ENCODE measurements at places on chromosomes 6 and 20.

DNA sequence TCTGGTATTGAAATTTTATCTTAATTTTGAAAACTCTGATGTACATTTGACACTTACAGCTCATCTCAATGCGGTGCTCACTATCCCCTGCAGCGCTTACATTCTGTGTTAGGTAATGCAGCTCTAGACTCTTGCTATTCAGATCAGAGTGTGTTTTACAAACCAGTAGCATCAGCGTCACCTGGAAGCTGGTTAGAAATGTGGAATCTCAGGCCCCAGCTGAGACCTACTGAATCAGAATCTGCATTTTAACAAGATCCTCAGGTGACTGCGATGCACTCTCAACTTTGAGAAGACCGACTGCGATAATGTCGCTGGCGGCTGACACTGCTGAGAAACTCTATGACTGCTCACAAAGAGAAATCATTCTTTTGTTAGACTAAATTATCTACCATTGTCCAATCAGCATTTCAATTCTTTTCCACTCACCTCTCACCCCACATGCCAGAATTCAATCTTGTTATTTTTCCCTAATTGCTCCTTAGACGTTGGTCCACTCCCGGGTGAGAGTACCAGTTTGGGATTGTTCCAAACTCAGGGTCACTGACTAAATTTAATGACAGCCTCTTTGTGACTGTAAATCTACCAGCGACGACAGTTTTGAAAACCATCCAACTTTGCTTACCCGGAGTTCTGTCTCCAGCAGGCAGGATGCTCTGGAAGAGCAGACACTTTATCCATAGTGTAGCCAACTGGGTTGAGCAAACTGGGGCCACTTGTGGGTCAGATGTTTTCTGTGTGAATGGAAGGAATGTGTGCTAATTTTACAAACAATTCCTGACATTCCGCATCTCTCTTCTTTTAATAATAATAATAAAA, 140.1 kb upstream of the BTBD3 start:
- DNase-seq, result no peak

GRCh38 chr6:130598021-130598989, 228.9 kb upstream of the SMLR1 start:
- no peak for DNase-seq

DNA sequence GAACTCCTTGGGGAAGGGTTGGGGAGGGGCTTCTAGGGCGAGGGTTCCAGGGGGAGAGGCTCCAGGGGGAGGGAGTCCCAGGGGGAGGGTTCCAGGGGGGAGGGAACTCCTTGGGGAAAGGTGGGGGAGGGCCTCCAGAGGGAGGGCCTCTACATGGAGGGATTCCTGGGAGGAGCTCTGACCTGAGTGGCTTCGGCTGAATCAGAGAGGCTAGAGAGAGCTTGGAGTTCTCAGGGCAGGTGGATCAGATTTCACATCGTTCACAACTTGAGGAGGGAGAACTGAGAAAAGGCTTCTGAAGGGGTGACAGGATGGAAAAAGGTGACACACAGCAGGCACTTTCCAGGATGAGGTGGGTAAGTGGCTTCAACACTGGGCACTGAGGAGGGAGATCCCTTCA, 49.1 kb downstream of the DAAM2 start:
- no peak for DNase-seq

DNA sequence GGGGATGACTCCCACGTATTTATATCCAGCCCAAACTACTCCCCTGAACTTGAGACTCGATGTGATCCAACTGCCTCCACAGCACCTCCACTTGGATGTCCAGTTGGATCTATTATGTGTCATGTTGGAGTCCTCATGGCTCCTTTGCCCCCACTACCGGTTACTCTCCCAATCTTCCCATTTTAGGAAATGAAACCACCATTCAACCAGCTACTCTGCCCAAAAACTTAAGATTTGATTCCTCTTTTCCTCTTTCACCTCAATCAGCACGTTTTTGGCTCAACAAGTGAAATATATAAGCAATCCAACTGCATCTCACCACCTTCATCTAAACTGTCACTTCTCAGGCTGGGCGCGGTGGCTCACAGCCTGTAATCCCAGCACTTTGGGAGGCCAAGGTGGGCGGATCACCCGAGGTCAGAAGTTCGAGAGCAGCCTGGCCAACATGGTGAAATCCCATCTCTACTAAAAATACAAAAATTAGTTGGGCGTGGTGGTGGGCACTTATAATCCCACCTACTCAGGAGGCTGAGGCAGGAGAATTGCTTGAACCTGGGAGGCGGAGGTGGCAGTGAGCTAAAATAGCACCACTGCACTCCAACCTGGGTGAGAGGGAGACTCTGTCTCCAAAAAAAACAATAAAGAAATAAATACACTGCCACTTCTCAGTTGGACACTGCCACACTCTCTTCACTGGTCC, 3.4 kb downstream of the AHCY start:
- no peak for DNase-seq

DNA sequence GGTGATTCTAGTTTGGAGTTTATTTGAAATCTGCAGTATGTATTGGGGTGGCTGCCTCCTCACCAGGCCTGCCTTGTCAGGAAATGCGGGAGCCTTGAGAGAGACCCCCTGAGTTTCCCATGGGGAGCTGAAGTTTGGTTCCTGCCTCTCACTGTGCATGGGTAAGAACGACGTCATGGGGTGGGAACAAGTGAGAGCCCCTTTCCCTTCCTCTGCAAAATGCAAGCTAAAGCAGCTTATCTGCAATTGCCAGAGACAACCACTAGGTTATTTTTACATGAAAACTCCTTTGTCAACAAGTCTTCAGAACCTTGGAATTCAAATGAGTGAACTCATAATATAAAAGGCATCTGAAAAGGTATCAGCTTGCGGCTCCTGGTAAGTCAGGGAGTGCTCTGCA, 58.4 kb downstream of the TMEM170B start:
- DNase-seq, result no peak

DNA sequence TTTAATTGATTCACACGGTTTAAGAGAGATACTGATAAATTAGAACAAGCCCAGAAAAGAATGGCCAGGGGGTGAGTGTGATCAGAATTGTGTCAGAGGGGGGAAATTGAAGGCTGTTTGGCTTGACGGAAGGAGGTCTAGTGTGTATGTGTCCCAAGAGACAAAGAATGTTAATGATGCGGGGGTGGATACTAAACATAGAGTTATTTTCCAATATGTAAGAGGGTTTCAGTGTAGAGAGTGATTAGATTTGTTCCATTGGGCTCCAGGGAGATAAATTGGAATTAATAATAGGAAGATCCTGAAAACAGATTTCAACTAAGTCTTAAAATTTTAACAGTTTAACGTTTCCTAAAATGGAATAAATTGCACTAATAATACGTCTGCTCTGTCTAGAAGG, 38.1 kb upstream of the UTRN start:
- no peak for DNase-seq

- no peak for DNase-seq
These were observed 660.4 kb upstream of the GJE1 start for GRCh38 chr6:141472162-141472928.

DNA sequence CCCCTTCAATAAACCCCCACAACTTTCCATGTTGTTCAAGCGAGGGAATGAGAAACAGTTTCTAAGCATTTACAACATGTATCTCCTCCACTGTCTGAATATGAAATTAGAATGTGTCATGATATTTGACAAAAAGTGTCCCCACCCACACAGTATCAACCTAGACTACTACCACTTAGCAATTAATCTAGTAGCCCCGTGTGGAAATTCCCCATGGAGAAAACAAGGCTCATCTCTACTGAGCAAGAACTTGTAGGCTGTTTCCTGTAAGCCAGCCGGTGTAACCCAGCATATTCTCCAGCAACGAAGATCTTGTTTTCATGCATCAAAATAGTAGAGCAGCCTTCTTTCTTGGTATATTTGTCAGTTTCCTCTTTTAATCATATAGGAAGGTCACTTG, 115.0 kb downstream of the IRF4 start:
- DNase-seq, result peak; percentile 72

- DNase-seq, result no peak
These were observed 130.2 kb upstream of the AKIRIN2 start for GRCh38 chr6:87832025-87832825.

DNA sequence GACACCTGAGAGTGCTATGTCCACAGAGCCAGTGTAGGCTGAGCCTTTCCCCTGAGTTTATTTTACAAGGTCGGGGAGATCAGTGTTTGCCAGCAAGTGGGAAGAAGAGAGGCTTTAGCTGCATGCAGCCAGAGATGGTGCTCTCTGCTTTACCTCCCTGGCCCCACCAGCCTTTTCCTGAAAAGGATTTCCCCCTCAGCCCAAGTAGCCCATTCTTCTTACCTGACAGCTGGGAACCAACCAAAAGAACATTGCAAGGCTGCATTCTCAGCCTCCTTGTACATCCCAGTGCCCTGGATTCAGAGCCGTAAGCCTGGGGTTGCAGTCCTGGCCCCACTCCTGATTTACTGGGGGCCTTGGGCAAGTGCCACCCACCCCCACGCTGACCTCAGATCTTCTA, 16.9 kb downstream of the SNPH start:
- no peak for DNase-seq

GRCh38 chr6:91877994-91878393, 1291.1 kb upstream of the MAP3K7 start:
- no peak for DNase-seq

GRCh38 chr20:45344168-45344860, 3.9 kb downstream of the SDC4 start:
- peak; percentile 12 for DNase-seq

DNA sequence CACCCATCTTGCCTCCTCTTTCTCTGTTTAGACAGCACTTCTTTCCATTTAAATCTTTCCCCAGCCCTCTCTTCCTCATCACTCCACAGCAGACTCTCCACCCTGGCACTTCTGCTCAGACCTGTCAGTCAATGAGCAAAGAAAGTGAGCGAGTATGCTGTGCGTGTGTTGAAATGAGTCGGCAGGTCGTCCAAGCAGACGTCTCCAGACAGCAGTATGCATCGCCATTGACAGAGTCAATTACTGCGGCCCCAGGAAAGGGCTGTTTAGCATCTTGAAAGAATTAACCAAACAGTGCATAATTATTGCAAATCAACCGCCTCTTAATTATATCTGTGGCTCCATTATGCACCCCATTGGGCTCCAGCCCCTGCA, 54.8 kb upstream of the KCNG1 start:
- DNase-seq, result no peak

- DNase-seq, result no peak
These were observed 46.7 kb downstream of the SLC35D3 start for GRCh38 chr6:136968837-136969236.

DNA sequence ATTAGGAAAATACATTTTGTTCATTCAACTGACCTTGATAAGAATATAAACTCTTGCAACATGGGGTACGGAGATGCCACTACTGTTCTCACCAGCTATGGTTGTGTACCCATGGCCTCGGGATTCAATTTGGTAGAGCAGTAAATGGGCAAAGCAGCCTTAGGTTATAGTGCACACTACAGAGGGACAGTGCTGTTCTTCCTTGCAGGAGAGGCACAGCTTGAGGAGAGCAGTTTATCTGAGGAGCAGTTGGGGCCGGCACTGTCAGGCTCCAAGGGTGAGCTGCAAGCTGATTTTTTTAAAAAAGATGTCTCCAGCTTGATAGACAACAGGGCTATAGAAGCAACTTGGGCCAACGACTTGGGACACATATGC, 82.4 kb downstream of the SLC35B3 start:
- no peak for DNase-seq

- no peak for DNase-seq
These were observed 4.6 kb upstream of the SIM1 start for GRCh38 chr6:100469101-100469859.

- no peak for DNase-seq
These were observed 140.4 kb downstream of the HDGFL1 start for GRCh38 chr6:22709803-22710202.

DNA sequence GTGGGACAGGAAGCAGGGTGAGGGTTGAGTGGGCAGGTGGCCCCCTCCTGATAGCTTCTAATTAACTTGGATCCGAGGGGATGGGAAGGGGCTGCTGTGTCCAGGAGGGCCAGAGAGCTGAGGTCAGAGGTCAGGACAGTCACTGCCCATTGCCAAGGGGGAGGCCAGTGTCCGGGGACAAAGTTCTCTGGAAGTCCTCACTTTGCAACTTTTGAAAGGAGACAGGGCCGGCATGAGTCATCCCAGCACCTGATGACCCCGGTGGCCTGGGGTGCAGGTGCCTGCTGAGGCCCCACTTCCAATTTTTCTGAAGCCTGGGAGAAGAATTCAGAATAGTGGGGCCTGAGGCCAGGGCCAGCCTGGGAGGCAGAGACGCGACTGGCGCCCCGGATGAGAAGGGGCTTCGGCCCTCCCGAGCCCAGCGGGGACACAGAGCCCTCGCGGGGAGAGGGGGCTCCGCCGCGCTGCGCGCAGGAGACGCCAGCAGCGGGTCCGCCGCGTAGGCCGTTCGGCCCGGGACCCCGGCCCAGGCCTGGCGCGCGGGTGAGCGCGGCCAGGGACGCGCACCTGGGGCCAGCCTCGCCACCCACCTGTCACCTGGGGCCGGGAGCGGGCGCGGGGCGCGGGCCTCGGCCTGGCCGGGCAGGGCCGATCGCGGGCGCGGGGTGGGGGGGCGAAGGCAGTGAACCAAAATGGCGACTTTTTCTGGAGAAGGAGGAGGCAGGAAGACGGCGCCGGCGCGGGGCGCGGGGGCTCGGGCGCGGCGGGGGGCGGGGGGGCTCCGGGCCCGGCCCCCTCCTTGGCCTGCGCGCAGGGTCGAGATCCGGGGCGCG, 586 bp downstream of the ZNF512B start:
- DNase-seq, result peak; percentile 42

- DNase-seq, result no peak
These were observed at the start of gene ESR1 for GRCh38 chr6:151807513-151808370. Gene ESR1, plus strand, starts transcription at chr6:151807682. Its CDS starts 231 bp downstream, at chr6:151807913.

DNA sequence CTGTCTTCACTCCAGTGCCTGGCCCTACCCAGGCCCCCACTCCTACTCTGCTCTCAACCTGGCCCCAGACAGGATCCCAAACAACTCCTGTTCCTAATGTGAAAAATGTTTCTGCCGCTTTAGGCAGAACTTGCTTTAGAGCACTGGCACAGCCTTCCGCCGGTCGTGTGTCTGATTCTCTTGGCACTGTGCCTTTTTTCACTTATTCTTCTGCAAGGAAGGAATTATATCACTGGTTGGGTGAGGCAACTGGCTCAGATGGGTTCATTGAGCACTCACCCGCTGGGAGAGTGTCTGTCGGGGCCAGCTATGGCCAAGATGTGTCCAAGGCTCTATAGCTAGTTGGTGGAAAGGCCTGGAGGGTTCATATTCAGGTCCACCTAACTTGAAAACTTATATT, 33.6 kb upstream of the HLA-A start:
- no peak for DNase-seq

- DNase-seq, result no peak
These were observed 119.7 kb upstream of the ZFP64 start for GRCh38 chr20:52311209-52311794.

- DNase-seq, result no peak
These were observed 842.8 kb upstream of the CITED2 start for GRCh38 chr6:140217283-140217682.

DNA sequence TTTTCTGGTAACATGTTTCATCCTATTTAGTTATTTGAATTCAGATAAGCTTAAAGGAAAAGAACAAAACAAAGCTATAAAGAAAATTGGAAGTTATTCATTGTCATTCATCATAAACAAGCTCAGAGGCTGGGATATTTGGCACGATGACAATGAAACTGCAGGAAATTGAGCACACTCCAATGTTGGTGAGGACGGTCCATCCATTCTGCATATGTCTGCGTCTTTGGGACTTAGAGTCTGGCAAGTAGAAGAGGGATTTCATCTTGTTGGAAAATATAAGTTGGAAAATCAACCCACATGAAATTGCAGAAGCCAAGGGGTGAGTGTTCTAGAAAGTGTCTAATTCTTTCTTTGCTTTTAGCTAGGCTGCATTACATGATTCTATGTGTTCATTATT, 78.4 kb downstream of the HDGFL1 start:
- no peak for DNase-seq
